ENCODE measurements at places on chromosomes 3 and 15.
A peak's percentile ranks its signal among the peaks of the same experiment; 100 is the strongest.

- ATAC-seq = no peak
Measured at GRCh38 chr3:99357131-99357530, 281.3 kb upstream of the COL8A1 start.

- ATAC-seq = peak; percentile 62
Measured at GRCh38 chr15:75008629-75009326, 13.4 kb downstream of the SCAMP5 start.

DNA sequence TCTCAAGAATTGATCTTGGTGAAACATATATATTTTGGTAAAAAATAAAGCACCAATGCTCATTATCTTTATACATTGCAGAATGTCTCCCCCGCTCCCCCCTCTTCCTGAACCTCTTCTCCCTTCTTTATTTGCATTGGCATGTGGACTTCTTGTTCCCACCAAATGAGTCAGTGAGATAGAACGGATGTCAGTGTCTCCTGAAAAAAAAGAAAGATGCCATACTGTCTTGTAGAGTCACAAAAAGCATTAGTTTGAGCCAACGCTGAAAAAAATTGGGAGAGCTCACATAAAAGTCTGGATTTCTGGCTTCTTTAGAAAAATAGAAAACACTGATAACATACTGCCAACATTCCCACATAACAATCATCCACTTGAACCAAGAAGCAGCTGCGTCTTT is 32.0 kb upstream of the STXBP5L start:
- ATAC-seq = no peak

DNA sequence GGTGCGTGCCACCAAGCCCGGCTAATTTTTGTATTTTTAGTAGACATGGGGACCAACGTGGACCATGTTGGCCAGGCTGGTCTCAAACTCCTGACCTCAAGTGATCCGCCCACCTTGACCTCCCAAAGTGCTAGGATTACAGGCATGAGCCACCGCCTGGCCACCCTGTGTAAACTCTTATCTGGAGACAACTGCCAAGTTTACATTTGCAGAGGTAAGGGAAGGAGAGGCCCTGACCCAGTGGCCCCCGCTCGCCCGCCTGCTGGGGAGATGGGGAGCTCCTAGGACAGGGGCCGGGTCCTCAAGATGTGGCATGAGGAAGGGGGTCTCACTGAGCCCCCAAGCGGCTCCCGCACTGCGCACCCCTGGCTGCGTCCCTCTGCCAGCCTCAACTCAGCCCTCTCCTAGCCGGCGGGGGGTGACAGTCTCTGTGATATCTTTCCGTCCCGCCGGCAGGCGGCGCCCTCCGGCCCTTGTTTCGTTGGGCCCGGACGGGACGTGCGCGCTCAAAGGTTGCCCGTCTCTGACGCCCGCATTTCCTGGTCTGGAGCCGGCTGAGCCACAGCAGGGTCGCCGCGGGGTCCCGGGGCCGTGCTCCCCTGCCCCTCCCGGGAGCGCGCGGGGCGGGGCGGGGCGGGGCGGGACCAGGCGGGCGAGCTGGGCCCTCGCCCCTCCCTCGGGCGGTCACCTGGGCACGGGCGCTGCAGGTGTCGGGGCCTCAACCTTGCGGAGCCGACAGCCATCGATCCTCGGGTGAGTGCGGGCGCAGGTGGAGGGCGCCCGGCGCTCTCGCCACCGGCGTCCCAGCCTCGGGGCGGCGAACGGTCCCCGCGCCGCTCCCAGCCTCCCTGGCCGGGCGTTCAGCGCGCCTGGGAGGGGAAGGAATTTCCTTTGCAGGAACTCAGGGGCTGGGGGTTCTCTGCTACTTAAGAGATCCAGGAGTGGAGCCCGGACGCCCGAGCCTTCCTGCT is at the start of gene GPR160:
GPR160 (plus strand) TSS at position 533 of the 971 bp plus-strand sequence. CDS start 45,978 bp downstream, outside the sequence.
- ATAC-seq = peak; percentile 89

GRCh38 chr15:60035344-60035743 is 31.2 kb downstream of the FOXB1 start:
- no peak for ATAC-seq

DNA sequence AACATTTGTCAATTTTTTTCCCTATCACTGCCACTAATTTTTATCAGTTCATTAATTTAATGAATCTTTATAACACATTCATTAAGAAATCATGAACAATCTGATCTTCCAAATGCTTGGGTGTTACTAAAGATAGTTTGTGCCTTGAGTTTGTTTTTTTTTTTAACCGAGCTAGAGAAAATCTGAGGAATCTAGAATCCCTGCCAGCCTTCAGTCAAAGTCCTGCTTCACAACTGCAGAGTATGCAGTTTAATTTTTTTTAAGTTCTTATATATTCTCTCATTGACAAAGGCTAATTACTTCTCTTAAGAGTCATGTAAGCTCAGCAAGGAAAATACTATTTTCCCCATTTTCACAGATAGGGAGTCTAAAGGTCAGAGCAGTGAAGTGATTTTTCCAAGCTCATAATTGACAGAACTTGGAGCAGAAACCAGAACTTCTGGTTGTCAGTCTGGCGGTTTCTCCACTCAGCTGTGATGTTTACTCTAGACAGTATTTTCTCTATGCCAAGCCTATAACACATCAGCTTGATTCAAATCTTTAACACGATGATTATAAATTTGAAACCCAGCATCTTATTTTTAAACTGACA is 55.7 kb downstream of the TNIK start:
- peak; percentile 25 for ATAC-seq

- no peak for ATAC-seq
Measured at GRCh38 chr15:59434481-59434880, 3.5 kb upstream of the FAM81A start.

- ATAC-seq = no peak
Measured at GRCh38 chr3:47971081-47971480, 45.1 kb downstream of the MAP4 start.

- ATAC-seq = peak; percentile 77
Measured at GRCh38 chr15:89740137-89740536, 10.9 kb downstream of the MESP1 start.

DNA sequence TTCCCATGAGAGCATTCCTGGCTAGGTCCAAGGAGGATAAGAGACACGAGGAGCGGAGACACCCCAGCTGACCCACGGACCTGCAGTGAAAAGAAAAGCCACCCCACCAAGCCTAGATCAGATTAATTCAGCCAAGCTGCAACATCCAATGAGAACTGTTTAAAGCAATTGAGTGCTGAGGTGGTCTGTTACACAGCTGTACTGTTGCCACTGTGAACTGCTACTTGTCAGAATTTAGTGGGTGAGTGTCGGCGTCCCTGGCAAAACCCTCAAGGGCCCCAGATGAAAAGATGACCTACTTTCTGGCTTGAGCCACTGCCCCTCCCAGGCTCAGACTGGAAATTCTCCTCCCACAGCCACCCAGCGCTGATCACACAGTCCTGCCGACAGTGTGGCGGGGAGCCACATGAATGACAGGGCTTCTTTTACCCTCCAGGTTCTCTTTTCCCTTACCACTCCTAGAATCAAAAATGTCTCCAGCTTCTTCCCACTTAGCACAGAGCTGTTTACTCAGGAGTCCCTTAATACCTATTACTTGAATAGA is 26.4 kb upstream of the KBTBD12 start:
- ATAC-seq = peak; percentile 67

DNA sequence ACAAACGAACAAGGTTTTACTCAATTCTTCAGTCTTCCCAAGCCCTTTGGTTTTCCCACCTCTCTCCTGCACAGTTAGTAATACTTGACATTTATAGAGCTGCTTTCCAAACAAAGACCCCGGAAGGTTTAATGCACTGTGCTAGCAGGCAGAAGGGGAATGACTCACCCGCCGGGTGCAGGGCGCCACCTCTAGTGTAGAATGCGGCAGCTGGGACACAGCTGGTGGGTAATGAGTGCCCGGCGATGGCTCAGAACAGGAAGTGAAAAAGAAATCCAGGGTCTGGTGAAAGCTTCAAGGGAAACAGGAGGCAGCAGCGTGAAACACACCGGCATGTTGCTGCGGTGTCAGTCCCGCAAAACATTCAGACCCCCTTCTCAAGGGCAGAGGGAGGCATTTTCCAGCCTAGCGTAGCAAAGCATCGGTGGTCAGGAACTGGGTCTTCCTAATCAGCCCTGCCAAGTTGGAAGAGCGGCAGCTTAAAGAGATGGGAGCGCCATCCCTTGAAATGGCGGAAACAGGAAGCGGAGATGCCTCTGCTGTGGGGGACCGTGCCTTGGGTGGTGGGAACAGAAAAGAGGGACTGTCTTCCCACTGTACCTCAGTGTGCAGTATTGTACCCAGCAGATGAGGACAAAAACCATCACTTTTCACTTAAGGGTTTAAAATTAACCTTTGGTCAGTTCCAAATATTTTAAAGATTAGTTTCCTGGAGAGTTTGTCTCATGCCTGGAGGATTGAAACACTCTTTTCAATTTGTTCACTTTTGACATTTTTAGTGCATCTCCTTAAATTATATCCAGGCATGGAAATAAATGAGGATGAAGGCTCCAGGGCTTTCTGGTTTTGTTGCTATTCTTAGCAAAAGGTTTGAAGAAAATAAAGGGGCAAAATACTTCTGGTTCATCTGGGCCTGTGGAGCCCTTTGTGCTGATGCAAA is 160.7 kb upstream of the MCTP2 start:
- peak; percentile 31 for ATAC-seq

DNA sequence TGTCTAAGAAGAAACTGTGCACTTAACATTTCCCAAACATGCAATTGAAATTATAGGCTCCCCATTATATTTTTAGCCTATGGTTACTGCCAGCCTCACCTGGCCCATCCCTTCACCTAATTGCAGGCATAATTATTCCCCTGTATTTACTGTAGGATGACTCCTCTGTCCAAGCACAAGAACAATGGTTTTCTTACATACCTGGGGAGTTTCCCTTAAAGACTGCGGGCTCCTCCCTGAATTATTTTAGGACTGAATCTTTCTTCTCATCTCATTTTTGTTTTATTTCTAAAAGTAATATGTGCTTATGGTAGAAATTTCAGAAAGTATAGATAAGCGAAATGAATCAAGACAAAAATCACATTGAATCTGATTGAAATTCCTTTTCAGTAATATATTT is 11.4 kb downstream of the TM4SF1 start:
- ATAC-seq = peak; percentile 77

DNA sequence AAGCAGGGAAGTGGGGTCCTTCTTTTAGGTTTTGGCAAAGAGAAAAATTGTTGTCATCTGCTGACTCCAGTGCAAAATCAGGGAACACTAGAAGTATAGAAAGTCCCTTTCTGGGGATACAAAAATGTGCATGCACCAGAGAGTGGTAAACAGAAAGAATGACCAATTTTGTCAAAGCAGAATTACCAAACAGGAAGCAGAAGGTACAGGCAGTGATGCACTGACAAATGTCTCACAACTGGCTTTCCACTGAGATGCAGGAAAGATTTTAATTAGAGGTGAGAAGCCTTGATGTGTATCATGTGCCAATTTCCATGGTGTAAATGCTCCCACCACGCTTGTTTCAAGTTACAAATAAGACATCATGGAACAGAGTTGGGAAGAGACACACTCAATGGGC is 66.0 kb downstream of the TRIM69 start:
- no peak for ATAC-seq

- peak; percentile 40 for ATAC-seq
Measured at GRCh38 chr3:194259982-194260766, 91.0 kb downstream of the CPN2 start.

DNA sequence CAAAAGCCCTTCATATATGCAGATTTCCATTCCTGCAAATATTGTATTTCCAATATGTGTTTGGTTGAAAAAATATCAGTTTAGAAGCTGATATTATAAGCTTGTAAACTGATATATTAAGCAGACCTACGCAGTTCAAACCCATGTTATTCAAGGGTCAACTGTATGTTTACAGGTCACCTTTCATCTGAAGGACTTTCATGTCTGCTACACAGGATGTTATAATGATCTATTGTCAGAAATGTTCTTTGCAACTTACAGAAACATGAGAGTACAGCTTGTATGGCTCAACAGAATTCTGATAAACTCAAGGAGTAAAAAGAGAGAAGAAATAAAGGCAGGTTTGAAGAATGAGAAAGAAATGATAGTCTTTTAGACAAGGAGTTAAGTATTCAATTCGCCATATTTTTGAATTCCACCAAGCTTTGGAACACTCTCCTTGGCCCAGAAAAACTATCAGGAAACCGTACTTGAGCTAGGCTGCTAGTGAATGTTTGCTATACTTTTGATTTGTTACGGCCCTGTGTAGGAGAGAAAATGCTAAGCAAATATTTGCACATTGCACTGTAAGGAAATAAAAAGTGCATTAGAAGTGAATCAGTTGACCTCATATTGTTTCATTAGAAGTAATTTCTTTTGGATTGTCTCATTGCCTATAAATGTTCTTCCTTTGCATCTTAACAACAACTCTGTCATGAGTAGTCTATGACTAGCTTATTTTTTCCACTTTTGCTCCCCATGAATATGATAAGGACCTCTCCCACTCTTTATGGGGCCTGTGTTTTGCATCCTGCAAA is 81.2 kb downstream of the NEK11 start:
- ATAC-seq = no peak
